ENCODE measurements at places on chromosomes 6 and 20. TPM values are rescaled to one million over a fixed set of nuclear protein-coding genes. Genes with fewer than 3 reads are reported as not detected.

The TINAG gene
- total RNA-seq: 4.8 TPM

- no peak for DNase-seq
Measured at GRCh38 chr6:118783931-118784550, 109.9 kb upstream of the ASF1A start.

The ABHD16B gene
- not detected for total RNA-seq

DNA sequence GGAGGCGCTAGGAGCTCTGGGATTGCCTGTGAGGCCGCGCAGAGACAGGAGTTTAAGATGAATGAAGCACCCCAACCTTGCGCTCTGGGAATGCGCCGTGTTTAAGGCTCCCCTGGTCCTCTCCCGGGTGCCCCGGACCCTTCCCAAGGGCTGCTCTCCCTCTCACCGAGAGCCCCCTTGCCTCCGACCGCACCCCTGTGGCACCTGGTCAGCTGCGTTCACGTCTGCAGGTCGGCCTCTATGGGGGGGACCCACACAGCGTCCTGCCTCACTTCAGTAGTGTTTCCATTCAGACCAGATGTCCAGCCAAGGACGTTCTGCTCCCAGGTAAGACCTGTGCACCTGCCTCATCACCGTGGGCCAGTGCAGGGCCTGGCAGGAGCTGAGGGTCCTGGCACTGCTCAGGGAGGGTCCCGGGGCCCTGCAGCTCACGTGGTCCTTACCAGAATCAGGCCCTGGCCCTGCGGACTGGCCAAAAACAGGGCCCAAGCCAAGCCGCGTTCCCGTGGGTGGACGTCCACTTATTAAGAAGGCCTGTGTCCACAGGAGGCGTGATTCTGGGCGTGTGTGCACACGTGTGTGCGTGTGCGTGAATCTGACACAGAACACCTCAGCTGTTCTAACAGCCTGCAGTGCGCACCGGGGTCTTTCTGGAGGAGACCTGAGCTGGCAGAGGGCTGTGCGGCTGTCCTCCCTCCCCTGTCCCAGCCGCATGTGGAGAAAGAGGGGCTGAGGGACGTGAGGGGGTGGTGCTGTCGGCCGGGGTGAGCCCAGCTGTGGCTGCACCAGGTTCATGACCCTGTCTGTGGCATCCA, 79.9 kb upstream of the BHLHE23 start:
- DNase-seq: no peak

DNA sequence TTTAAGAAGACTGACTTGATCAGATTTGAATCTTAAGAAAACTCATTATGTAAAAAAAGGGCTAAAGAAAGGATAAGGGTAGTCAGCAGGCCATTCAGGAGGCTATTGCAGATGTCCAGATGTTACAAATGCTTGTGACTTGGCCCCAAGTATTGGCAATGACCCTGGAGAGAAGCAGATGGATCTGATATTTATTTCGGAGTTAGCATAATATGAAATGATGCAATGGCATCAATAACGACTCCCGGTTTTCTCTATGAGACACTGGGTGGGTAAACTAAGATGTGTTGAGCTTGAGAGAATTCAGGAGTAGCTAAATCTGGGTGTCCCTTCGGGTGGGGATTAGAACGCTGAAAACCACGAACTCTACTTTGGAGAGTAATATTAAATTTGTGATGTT, 149.7 kb downstream of the LAMA2 start:
- no peak for DNase-seq

The FOXC1 gene
- total RNA-seq: 7.9 TPM

DNA sequence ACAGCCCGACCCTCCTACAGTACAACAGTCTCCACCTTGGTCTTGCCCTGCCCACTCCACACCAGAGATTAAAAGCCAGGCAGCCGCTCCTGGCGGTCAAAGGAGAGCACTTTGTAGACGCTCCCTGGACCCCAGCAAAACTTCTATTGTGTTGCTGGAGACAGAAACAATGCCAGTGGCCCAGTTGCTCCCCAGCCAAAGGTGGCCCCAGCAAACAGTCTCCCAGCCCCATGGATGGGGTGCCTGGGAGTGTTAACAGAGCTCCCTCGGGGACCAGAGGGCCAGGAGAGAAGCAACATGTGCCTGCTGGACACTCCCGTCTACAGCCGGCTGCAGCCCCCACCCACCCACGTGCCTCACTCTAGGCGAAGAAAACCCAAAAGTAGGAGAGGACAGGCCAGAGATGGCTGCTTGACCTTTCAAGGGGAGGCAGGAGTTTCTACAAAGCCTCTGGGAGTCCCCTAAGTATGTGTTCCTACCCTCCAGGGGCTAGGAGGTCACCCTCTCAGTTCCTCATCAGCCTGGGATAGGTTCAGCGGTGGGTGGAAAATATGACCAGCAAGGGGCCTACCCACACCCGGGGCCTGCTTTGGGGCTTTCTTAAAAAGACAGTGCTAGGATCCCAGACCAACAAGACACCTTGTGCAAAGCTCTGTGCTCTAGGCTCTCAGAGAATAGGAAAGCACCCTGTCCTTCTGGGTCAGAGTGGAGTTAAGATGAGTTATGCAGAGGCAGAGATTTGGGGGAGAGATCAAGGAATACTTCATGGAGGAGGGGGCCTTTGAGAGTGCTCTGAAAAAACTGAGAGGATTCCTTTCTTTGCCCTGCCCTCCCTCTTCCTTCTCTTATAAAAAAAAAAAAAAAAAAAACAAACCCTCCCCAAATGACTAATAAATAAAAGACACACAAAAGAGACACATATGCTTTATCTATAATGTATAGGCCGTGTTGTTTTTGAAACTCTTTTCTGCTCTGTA, 19.0 kb upstream of the PREX1 start:
- no peak for DNase-seq

The PPP1R14C gene
- total RNA-seq: 3.0 TPM

DNA sequence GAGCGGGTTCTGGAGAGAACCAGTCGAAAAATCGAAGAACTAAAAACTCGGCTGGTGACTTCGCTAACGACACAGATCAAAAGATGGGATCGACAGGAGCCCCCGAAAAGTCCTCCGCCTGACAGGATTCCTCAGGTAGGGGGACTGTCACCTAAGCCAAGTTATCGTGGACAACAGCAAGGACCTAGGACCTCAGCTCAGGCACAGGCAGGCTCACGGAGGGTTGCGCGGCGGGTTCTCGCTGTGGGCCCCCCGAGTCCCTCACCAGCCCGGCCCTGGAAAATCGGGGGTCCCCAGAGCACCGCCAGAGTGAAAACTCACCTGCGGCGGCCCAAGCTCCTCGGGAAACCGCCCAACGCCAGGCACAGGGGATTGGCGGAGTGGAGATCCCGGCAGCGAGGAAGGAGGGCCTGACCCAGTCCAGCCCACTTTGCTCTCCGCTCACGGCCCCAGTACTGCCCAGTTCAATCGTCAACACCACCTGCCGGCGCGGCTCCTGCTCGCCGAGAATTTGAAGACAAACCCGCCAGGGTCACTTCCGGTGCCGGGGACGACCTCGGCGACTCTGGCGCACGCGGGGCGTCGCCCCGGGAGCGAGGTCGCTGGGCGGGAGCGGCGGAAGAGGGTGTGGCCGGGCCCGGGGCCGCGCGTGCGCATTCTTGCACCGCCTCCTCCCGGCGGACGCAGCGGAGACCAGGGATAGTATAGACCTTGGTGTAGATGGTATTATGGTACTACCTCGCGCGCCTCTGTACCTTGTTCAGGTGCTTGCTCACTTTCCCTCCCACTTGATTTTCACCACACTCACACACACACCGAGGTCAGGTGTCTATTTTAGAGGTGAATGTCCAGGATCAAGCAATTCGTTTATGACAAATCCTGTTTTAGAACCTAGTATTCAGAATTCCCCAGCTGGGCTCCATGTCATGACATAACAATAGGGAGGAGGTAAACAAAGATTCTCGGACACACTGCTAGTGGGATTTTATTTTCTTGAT, at the start of gene KATNA1:
KATNA1 (minus strand) TSS at position 567 of the 998 bp plus-strand sequence. CDS start 10,167 bp downstream, outside the sequence.
- no peak for DNase-seq
